ENCODE measurements at places on chromosomes 2 and 18. TPM values are rescaled to one million over a fixed set of nuclear protein-coding genes. Genes with fewer than 3 reads are reported as not detected.

The SIGLEC15 gene
- polyA plus RNA-seq = 0.06 TPM

DNA sequence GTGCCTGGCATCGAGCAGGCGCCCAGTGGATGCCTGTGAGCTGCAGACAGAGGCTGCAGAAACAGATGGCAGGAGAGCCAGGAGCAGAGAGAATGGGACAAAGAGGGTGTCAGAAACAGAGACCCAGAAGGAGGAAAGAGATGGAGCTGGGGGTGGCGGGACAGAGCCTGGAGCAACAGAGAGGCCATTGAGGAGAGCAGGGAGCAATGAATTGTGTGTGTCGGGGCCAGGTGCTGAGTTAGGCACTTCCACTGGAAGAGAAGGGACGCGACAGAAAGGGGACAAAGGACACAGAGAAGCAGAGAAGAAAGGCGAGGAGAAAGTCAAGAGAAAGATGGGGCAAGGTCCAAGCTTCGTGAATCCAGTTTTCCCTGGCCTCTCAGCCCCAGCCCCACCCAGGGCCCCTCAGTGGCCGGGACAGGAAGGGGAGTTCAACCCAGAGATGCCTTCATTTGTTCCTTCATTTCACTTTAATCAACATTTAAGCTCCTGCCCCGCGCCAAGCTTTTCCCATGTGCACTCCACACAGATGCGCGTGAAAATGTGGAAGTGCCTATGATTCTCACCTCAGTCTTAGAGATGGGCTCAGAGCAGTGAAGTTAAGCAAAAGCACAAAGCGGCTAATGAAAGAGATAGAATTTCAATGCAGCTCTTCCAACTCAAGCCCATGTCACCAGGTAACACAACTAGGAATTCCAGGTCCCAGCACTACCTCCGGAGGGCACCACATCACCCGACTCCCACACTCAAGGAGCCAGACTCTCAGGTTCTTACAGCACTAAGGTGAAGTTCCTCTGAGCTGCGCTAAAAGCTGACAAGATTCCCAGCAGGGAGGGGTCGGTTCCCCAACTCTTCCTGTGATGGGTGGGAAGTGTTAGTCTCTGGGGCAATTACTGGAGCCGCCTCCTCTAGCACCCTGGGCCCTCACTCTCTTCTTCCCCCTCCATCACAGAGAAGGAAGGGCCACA is 55.1 kb downstream of the TNS1 start:
- no peak for DNase-seq

DNA sequence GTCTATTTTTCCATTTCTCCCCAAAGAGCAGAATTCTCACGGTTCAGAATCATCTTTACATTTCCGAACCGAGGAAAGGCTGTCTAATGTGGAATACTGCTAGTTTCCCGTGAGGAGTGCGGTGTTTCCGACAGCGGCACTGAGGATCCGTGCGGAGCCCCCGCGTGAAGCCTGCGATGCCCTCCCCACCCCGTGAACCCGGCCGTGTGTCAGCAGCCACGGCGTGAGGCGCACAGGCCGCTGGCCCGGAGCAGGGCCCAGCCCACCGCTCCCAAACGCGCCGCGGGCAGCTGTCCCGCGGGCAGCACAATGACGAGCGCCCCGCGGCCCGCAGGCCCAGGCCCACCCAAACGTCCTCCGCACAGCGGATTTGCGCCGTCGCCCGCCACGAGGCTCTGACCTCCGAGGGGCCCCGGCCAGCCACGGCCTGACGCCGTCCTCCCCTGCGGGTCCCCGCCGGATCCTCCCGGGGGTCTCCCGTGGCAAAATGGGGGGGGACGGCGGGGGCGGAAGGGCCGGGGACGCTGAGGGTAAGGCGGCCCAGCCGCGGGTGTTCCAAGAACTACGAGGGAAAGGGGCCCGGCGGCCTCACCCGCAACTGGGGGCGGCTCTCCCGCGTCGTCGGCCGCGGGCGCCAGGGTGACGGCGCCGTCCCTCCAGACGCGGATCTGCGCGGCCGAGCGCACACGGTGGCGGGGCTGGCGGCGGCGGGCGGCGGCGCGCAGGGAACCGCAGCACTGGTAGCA is 796 bp downstream of the SPIRE1 start:
- DNase-seq = no peak

- DNase-seq = no peak
Measured at GRCh38 chr2:228575897-228576296, 394.4 kb upstream of the SPHKAP start.

- no peak for DNase-seq
Measured at GRCh38 chr2:208294482-208295024, 28.5 kb downstream of the PIKFYVE start.

GRCh38 chr2:116719836-116720235 is 1094.7 kb upstream of the DDX18 start:
- DNase-seq = no peak

- DNase-seq = no peak
Measured at GRCh38 chr2:98558852-98559530, 49.3 kb downstream of the COA5 start.

The B4GALT6 gene
- 0.26 TPM for polyA plus RNA-seq

DNA sequence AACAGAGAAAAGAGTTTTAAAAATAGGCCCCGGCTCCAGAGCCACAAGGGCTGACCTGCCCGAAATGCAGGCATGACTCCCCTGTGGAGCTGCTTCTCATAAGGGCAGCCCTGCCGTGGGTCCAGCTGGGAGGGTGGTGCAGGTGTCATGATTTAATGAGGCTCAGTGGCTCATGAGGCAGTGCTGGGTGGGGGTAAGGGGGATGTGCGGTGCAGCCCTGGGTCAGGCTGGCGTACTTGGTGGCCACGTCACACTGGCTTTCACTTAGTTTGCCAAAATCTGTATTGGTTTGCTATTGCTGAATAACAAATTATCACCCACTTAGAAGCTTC is 33.6 kb downstream of the HJURP start:
- no peak for DNase-seq

DNA sequence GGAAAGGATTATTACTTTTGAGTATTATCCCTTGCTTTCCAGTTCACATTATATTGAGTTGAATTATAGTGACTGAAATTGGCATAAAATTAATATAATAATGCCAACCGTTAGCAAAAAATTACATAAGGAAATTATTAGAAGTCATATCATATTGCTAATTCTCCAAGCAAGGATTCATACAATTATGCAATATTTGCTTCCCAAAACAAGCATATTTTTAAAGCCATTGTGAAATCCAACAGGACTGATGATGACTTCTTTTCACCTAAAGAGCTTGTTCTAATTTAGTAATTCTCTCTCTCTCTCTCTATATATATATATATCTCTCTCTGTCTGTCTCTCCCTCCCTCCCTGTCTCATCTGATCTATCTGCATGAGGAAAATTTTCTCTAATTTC is 283.5 kb downstream of the DSEL start:
- no peak for DNase-seq

GRCh38 chr2:232839411-232840079 is 30.5 kb upstream of the SNORC start:
- no peak for DNase-seq

- DNase-seq = peak; percentile 61
Measured at GRCh38 chr2:235749121-235749770, 255.4 kb downstream of the AGAP1 start.

The FAM228A gene
- 0.17 TPM for polyA plus RNA-seq

GRCh38 chr2:168192839-168193616 is 54.4 kb downstream of the STK39 start:
- DNase-seq = no peak

GRCh38 chr2:19955544-19956422 is 34.1 kb downstream of the WDR35 start:
- no peak for DNase-seq

GRCh38 chr18:74436158-74436769 is 20.8 kb downstream of the DIPK1C start:
- DNase-seq = no peak

- DNase-seq = no peak
Measured at GRCh38 chr18:30639361-30639760, 403.2 kb downstream of the DSC3 start.

DNA sequence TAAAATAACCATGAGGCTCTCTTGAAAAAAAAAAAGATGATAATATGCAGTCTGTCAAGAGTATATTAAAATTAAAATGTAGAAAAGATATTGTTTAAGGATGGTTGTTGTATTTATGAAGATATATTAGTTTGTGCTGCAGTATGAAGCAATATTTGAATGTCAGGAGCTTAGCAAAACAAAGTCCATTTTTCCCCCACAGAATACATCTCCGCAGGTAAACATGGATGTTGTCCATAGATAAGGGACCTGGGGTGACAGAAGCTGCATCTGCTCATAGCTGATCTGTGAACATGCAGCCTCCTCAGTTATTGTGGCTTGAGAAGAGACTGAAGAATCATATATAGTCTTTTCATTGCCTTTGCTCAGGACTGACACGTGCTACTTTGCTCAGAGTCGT is 366.1 kb upstream of the MMADHC start:
- no peak for DNase-seq

The SPEG gene
- polyA plus RNA-seq = 69.9 TPM

The SNTG2 gene
- 0.43 TPM for polyA plus RNA-seq

- no peak for DNase-seq
Measured at GRCh38 chr2:193695367-193695766, 1500.6 kb upstream of the TMEFF2 start.

DNA sequence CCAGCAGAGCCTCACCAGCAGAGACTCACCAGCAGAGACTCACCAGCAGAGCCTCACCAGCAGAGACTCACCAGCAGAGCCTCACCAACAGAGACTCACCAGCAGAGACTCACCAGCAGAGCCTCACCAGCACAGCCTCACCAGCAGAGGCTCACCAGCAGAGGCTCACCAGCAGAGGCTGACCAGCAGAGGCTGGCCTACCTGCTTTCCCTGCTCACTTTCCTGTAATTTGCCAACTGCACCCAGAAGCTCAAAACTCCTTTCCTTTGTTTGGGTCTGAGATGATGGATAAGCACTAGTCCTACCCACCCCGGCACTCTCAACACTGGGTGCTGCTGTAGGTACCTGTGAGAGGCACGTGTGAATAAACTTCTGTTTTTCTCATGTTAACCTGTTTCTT is 36.4 kb upstream of the PXDN start:
- no peak for DNase-seq

GRCh38 chr2:64837925-64838641 is 151.1 kb upstream of the SLC1A4 start:
- no peak for DNase-seq

DNA sequence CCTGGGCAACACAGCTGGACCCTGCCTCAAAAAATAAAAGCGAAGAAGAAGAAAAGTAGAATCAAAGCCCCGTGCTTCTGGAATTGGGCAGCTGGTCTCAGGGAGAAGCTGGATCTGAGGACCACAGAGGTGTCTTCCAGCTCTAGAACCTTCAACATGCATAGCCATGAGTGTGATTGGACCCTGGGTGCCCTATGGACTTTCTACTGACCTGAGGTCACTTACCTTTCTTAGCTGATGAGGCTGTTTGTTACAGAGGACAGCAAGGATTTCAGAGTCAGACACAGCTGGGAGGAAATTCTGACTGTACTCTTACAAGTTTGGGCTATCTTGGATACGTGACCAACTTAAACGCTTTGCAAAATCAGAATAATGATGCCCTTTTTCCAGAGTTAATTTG is 82.4 kb upstream of the GATA6 start:
- no peak for DNase-seq

DNA sequence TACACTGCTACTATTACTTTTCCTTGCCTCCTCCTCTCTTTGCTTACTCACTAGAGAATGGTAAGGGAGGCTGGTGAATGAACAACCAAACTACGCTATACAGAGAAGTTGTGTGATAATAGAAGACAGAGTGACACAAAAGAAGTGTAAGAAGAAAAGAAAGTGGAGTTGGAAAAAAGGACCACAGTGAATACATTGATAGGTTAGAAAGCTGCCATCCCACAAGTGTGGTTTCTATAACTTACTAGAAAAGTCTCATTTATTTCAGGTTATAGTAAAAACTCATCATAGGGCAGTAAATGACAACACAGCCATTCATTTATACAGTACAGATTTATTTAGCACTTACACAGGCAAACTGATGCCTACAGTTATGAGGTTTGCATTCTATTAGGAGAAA is 77.3 kb downstream of the TTC21B start:
- no peak for DNase-seq

The CRACDL gene
- polyA plus RNA-seq = not detected

The GREB1L gene
- 2.7 TPM for polyA plus RNA-seq

The TOGARAM2 gene
- polyA plus RNA-seq = 0.09 TPM

The SH3YL1 gene
- polyA plus RNA-seq = 25.8 TPM

DNA sequence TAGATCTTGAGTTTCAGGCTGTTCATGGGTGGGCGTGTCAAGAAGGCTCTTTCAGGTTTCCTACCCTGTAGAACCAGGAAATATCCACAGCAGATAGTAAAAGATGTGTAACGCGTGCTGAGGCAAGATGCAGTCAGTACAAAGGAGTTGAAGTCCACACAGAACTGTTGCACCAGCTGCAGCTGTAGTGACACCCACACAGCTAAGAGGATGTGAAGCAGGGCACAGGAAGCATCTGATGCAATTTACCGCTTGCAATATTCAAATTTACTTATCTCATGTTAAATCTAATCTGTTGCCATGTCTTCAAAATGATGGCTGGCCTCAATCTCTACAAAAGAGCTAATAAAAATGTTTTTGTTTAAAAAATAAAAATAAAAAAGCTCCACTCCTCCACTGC is 132.8 kb downstream of the ARHGAP15 start:
- DNase-seq = no peak

The ANKRD44 gene
- 12.4 TPM for polyA plus RNA-seq
